Left renal cortex interstitium (tissue), 4 donors: ENCODE measurements at places on chromosomes 12 and 14. TPM values are rescaled to one million over a fixed set of nuclear protein-coding genes. Genes with fewer than 3 reads are reported as not detected.

The PLBD1 gene
- 40.5 TPM for polyA plus RNA-seq

The PWP1 gene
- 51.9 TPM for polyA plus RNA-seq

The ACSS3 gene
- 20.6 TPM for polyA plus RNA-seq

The MYH6 gene
- 0.24 TPM for polyA plus RNA-seq

GRCh38 chr12:52023976-52024688, 17.4 kb downstream of the TAMALIN start:
- DNase-seq = no peak

GRCh38 chr14:24395609-24396582, 2.9 kb upstream of the NYNRIN start:
- DNase-seq = no peak

- no peak for DNase-seq
These were observed 15.8 kb upstream of the DTX1 start for GRCh38 chr12:113040722-113041171.

GRCh38 chr14:79274641-79275291, 936.5 kb downstream of the DIO2 start:
- DNase-seq = no peak

- DNase-seq = no peak
These were observed 54.0 kb downstream of the TRAF3 start for GRCh38 chr14:102831163-102831804.
